ENCODE measurements at places on chromosomes 16 and 17.
A peak's percentile ranks its signal among the peaks of the same experiment; 100 is the strongest.

GRCh38 chr16:56354016-56354415 is 71.3 kb downstream of the AMFR start:
- no peak for DNase-seq

DNA sequence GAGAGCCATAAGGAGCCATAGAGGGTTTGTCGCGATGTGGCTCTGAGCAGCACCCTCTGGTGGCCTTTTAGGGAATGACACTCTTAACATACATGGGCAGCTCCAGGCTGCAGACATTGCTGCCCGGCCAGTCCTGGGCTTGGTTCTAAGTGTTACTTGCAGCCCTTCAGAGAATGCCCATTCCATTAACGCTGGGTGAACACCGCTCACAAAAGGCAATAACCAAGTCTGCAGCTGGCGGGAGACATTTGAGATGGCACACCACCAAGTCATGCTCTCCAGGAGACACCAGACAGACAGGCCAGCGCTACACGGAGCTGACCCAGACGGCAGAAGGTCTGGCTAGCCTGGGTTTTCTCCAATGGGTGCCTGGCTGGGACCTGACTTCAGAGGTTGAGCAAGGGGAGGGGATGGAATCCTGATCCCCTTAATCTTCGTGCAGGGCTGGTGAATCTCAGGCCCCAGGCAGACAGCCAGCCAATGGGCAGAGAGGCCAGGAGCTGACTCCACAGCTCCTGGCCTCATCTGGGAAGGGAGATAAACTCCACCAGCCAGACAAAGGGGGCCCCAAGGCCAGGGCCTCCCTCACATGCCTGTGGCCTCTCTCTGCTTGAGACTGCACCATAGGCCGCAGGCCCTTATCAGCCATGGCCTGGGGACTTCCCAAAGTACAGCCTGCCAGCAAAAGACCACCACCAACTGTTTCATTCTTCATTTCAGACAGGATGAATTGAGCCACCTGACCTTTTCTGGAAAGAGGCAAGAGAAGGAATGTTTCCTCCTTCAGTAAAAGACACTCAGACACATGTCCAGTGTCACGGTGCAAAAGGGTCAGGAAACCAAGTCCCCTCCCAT is 58.8 kb downstream of the ZDHHC7 start:
- peak; percentile 25 for DNase-seq

DNA sequence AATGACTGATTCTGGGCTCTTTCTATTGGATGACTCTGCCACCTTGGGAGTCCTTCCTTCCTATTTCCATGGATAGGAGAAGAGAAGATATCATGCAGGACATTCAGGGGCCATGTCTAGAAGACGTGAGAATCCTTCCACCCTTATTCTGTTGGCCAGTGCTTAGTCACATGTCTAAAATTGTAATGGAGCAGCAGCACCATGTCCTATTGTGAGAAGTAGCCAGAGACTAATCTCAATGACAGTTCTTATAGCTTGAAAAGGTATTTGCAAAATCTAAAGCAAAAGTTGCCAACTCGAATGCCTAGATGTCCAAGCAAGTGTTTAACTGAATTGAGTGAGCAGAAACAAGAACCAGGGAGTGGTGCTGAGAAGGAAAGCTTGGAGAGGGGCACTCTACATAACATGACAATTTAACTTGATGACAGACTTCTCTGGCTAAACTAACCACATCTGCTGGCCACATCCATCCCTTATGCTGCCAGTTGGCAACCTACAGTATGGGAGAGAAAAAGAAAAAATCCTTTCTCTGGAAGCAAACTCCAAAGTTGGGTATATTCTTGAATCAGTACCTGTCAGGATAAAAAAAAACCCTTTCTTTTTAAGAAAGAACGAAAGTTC is 225.7 kb downstream of the CDH13 start:
- no peak for DNase-seq

DNA sequence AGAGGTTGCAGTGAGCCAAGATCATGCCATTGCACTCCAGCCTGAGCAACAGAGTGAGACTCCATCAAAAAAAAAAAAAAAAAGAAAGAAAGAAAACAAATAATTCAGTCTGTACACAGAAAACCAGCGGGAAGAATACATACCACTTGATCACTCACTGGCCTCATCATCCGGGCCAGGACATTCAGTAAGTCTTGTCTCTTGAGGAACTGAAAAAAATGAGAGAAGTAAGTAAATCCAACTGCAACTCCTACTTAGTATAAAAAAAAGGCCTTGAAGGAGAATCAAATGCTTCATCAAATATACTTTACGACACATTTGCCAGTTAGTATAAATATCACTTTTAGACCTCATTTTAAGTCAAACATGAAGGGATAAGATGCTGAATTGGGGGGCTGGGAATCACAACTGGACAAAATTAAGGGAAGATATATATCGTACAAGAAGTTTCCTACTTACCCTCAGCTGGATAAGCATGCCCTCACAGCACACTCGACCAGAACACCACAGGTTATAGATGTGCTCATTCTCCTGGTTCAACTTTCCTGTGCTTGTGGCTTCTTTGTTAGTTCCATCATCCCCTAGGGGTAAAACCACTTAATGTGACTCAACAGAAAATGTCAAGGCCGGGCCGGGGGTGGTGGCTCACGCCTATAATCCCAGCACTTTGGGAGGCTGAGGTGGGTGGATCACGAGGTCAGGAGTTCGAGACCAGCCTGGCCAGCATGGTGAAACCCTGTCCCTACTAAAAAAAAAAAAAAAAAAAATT is 12.4 kb downstream of the CCDC47 start:
- DNase-seq, result no peak
